ENCODE measurements at places on chromosomes 13 and 19.

DNA sequence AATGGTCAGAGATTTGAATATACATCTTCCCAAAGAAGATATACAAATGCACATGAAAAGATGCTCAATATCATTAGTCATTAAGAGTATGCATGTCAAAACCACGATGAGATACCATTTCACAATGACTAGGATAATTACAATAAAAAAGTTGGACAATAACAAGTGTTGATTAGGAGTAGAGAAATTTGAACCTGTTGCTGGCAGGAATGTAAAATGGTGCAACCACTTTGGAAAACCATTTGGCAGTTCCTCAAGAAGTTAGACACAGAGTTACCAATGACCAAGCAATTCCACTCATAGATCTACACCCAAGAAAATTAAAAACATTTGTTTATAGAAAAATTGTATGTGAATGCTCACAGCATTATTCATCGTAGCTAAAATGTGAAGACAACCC lies 33.2 kb upstream of the STARD13 start:
- no peak for ATAC-seq

- peak; percentile 60 for ATAC-seq
These were observed 3.0 kb downstream of the CNFN start for GRCh38 chr19:42386974-42387707.

DNA sequence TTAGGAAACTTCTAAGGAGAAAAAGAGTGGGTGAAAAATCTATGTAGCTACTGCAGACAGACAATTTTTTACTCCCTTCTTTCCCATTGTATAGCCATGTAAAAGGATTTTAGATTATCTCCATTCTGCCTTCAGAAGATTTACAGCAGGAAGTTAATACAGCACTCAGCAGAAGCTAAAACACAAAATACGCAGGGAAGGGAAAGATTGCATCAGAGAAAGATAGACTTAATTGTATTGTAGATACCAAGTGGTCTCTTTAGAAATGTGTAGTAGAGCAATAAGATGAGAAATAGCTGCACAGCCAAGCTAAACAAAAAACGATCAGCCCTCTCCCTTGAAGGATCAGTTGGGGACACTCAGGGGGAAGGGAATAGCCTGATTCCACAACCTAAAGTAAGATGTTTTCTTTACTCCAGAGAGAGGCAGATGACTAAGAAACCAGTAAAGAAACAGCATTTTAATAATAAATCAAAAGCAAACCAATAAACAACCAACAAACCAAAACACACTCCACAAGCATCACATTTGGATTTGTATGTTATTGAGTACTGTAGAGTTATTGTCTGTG lies 236.7 kb upstream of the SLITRK1 start:
- no peak for ATAC-seq

DNA sequence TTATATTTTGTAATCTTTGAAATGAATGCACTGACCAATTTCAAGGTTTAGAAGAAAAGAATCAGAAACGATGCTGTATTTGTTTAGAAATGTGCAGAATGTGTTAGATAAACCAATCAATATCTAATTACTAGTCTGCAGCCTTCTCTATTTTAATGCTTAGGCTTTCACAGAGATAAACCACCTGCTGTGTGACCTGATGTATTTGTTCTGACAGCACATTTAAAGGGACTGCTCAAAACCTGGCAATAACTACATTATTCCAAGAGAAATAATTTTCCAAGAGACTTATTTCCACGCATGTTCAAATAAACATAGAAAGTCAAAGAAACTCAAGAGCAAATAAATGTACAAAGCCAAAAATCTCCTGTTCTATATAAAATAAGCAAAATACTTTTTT lies 641.6 kb upstream of the PCDH20 start:
- no peak for ATAC-seq

DNA sequence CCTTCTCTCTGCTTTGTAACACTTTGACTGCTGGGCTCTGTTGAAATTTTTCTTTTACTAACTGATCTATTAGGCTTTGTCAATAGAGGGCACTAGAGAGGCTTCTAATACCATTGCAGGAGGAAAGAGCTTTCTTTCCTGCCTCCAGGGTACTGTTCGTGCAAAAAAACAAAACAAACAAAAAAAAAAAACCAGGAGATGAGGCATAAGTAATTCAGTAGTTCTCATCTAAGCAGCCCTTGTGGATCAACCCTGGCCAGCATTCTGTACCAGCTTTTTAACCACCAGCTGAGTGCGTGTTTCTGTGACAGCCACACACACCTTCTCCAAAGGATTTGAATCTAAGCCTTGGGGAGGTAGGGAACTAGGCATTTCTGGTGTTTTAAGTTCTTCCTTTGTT lies 1707.6 kb upstream of the SLC10A2 start:
- peak; percentile 38 for ATAC-seq

Data from esophagus mucosa (tissue), 1 donor.